CD4-positive, alpha-beta T cell treated with Interleukin-21 for 1 hour (primary cell): ENCODE measurements at places on chromosomes 13 and 19.

DNA sequence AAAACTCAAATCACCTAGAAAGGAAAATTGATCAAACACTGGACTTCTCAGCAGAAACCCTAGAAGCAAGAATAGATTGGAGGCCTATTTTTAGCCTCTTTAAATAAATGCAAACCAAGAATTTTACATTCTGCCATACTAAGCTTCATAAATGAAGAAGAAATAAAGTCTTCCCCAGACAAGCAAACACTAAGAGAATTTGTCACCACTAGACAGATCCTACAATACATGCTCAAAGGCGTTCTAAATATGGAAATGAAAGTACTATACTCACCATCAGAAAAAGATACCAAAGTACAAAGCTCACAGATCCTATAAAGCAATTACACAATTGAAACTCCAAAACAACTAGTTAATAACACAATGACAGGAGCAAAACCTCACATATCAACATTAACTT is 578.1 kb downstream of the UQCRFS1 start:
- DNase-seq = no peak

DNA sequence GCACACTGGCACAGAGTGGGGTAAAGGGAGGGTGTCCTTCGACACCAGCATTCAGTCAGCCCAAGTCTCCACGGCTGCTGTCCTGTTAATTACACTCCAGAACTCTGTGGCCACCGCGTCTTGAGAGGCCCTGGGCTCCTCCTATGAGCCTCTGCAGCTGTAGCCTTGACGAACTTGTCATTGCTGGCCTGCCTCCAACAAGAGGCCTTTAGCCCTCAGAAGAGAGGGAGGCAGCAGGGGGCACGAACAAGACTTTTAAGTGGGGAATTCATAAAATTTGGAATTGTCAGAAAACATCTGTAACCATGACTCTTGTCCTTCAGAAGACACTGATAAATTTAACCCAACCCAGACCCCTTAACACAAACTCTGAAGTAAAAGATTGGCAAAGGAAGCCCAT is 241.9 kb downstream of the UQCRFS1 start:
- DNase-seq = no peak

DNA sequence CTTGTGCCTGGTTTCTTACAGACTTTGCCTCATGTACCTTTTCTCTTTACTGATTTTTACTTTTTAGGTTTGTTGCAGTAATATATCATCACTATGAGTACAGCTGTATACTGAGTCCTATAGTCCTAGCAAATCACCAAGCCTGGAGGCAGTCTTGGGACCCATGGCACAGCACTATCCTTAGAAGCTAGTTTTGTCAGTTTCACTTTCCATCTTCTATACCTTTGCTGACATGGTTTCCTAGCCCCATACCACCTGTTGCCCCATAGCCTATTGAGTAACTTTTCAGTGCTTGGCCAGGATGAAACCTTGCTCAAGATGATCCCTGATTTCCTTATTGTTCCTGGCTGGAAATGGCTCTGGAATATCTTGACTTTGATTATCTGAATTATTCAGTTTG is 826.4 kb downstream of the GPC5 start:
- no peak for DNase-seq

DNA sequence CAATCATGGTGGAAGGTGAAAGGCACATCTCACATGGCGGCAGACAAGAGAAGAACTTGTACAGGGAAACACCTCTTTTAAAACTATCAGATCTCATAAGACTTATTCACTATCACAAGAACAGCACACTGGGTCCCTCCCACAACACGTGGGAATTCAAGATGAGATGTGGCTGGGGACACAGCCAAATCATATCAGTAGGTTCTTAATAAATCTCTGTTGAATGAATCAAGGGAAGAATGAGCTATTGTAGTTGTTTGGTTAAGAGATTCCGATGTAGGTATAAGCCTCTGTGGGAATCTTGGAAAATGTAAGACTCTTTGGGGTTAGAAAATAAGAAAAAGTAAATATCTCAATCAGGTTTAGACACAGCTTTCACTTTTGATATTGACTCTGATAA is 400.2 kb downstream of the KCNRG start:
- no peak for DNase-seq

GRCh38 chr13:77377016-77377415 is 50.1 kb upstream of the MYCBP2 start:
- no peak for DNase-seq
